ENCODE measurements at places on chromosomes 6 and 20.

- no peak for DNase-seq
Observed at GRCh38 chr6:11381801-11382513, 149.5 kb upstream of the NEDD9 start.

DNA sequence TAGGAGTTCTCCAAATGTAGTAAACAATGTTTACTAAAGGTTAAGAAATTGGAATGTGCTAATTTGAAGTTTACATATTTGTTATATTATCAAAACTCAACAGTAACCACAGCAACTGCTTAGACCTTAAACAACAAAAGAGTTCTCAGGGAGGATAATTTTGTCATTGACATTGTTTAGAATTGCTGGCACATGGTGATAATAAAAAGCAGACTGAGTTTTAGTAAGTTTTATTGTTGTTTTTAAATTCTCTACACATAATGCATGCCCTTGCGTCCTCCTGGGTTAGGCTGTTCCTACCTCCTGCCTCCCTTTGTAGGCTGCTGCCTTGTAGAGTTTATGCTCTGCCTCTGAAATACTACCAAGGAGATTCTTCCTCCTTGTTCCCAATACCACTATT is 28.7 kb downstream of the LAMA4 start:
- DNase-seq = no peak

- no peak for DNase-seq
Observed at GRCh38 chr6:130647246-130647645, 180.0 kb upstream of the SMLR1 start.

GRCh38 chr20:50062006-50062838 is 50.7 kb downstream of the UBE2V1 start:
- DNase-seq = no peak

- DNase-seq = peak; percentile 8
Observed at GRCh38 chr6:127539272-127539671, 20.1 kb upstream of the MTCL3 start.

DNA sequence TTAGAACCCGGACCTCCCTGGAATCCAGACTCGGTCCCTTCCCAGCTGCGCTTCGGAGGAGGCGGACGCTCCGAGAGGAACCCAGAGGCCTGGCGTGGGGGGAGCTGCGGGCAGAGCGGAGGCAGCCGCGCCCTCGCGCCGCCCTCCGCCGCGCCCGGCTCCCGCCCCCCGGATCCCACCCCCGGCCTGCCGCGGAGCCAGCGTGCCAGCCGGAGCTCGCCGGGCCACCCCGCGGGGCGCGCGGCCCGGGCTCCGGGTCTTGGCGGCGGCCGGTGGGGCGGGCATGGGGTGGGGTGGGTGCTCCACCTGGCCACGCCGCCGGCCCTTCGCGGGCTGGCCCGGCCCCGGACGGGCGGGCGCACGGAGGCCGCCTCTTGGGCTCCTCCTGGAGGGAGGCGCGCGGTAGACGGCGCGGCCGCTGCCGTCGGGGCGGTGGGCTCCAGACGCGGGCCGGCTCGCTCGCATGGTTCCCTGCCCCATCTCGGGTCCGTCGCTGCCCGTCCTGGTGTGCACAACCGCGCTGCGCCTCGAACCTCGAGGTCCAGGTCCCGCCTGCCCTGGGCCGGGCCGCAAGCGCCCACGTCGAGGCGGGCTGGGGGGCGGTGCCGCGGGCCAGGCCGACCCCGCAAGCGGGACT is 592 bp upstream of the CDYL start:
- DNase-seq = no peak

GRCh38 chr6:158522616-158523015 is 37.3 kb upstream of the TMEM181 start:
- no peak for DNase-seq

- no peak for DNase-seq
Observed at GRCh38 chr6:170188571-170189001, 102.3 kb downstream of the DLL1 start.

GRCh38 chr6:3460253-3460652 is 3.4 kb upstream of the SLC22A23 start:
- DNase-seq = no peak

DNA sequence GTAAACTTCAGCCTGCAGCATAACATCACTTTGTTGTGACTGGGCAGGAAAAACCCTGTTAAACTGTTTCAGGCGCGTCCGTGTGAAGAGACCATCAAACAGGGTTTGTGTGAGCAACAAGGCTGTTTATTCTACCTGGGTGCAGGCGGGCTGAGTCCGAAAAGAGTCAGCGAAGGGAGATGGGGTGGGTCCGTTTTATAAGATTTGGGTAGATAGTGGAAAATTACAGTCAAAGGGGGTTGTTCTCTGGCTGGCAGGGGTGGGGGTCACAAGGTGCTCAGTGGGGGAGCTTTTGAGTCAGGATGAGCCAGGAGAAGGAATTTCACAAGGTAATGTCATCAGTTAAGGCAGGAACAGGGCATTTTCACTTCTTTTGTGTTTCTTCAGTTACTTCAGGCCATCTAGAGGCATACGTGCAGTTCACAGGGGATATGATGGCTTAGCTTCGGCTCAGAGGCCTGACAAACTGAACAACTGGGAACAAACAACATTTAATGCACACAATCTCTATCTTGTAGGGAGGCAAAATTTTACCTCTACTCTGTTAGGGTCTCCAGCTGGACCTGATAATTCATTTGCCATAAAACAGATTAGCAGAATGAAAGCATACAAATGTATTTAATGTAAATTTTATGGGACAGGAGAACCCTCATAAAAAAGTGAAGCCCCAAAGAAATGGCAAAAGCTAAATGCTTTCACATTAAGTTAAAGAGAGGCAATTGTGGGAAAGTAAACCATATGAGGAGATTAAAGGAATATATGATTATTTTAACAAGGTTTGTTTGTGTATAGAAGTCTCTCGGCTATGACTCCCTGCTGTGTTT is 58.3 kb upstream of the HFE start:
- DNase-seq = no peak

DNA sequence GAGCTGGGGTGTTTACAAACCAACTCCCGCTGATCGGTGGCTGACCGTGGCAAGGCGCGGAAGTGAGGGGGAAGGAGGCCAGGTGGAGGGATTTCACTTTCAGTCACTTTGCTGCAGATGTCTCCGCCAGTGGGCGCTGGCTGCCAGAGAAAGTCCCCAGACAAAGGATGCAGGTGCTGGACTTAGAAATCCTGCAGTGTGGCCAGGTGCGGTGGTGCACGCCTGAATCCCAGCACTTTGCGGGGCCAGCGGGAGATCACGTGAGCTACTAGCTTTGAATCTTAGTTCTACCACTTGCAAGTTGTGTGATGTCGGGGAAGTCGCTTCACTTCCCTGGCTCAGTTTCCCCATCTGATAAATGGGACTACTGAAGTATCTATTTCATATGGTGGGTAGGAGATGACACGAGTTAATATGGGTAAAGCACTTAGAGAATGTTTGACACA is 180.4 kb downstream of the ZNF217 start:
- no peak for DNase-seq

GRCh38 chr20:63314015-63314471 is 21.1 kb downstream of the COL20A1 start:
- DNase-seq = no peak

GRCh38 chr20:54633374-54634355 is 158.3 kb downstream of the DOK5 start:
- no peak for DNase-seq

DNA sequence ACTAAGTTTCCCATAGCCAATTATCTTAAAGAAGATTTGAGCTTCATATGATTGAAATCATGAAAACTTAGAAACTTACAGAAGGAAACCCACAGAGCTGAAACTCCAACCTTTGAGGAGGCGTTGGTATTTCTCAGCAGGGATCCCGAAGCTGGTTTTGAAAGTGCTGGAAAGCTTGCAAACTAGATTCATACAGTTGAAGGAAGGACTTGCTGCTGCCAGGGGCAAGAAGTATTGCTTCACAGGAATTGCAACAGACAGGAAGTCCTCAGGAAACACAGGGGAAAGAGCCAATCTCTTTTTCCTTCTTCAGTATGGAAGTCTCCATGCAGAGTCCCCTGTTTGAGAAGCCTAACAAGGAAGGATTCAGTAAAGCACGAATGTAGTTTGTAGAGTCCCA is 419.7 kb downstream of the CD109 start:
- DNase-seq = no peak

GRCh38 chr6:3449750-3450305 is 7.0 kb downstream of the SLC22A23 start:
- DNase-seq = no peak

- DNase-seq = no peak
Observed at GRCh38 chr6:43904311-43905123, 134.5 kb downstream of the VEGFA start.

DNA sequence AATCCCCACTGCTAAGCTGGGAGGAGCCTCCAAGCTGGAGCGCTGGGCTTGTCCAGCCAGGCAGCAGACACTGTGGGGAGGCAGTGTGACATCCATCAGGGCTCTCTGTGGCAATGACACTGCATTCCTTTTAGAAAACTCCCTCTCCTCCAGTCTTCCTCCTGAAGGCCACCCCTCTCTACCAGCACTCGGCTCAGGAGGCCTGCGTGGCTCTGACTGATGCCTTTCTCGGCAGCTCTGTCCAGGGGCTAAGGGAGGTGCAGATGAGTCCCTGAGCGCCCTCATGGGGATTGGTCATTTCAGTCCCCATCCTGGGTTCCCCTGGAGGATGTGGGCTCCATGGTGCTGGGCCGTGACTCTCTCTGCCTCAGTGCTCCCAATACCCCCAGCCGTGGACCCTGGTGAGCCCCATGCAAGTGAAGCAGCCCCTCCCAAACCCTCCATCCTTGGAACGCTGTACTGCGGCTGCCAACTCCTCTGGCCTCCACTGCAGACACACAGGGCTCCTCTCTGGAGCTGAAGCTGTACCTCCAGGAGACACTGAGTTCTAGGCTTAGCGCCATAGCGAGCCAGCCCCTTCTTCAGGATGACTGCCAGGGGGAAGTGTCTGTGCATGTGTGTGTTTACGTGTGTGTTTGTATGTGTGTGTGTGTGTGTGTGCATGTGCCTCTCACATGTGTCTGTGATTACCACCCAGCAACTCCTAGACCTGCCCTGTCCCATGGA is 209.6 kb downstream of the ERMARD start:
- no peak for DNase-seq

GRCh38 chr6:29990931-29991330 is 48.6 kb downstream of the HLA-A start:
- no peak for DNase-seq

GRCh38 chr6:150261997-150262697 is 106.7 kb upstream of the IYD start:
- no peak for DNase-seq

GRCh38 chr6:145758113-145758512 is 22.8 kb upstream of the EPM2A start:
- DNase-seq = no peak

- no peak for DNase-seq
Observed at GRCh38 chr6:25179051-25179778, 100.0 kb upstream of the CARMIL1 start.

DNA sequence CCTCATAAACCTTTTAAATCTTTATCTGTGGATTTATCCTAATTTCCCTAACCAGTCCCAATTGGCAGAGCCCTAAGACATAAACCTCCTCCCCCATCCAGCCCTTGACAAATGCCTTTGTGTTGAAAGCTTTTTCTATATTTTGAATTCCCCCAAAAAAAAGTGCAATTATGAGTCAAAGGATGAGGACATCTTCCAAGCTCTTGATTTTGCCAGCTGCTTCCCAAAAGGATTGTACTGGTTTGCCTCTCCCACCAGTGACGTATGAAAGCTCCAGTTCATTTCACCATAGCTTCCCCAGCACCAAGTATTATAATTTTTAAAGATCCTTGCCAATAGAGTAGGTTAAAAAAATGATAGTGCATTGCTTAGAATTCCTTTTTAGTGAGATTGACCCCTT is 38.9 kb downstream of the SIRPA start:
- DNase-seq = no peak

DNA sequence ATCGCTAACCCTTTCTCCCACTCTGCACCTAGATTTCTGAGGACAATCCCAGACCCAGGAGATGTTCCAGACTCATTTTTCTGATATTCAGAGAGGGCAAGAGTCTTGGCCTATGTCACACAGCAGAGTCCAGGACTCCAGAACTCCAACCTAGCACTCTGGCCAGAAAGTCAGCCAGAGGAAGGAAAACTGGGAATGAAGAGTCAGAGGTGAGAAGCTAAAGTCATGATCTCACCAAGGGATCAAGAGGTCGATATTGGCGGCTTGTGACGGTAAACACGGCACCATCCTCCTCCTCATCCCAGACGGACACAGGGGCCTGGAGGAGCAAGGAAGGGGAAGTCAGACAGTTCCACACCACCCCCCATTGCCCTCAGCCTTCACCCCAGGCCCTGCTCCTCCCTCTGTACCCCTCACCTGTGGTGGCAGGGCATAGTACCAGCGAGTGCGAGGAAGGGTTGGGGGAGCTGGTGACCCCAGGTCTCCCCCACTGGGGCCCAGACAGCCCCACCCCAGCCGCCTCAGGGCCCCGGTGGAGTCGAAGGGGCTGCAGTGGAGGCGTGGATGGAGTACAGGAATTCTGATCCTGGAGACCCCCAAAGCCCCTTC is 1.8 kb downstream of the RGL2 start:
- no peak for DNase-seq

- no peak for DNase-seq
Observed at GRCh38 chr6:33918175-33918695, 114.4 kb upstream of the MLN start.

DNA sequence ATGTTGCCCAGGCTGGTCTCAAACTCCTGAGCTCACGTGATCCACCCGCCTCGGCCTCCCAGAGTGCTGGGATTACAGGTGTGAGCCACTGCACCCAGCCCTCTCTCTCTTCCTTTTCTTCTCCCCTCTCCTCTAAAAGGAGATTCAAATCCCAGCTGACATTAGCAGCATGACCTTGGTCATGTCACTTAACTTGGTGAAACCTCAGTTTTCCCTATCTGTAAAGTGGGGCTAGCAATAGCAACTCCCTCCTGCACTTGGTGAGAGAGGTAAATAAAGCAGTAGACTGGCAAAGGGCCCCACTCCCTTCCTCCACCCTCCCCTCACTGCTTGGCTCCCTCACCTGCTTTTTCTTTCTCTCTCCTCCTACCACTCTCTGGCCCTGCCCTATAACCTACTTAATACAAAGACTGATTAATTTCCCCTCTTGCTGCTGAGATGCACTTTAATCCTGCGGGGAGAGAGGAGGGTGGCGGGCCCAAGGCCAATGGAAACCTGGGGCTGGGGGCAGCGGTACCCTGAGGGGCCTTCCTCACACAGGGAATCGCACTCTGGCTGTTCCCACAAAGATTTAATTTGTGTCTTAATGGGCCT is 54.2 kb upstream of the ZFAND3 start:
- no peak for DNase-seq

GRCh38 chr20:37249304-37249703 is 12.3 kb downstream of the GHRH start:
- no peak for DNase-seq

DNA sequence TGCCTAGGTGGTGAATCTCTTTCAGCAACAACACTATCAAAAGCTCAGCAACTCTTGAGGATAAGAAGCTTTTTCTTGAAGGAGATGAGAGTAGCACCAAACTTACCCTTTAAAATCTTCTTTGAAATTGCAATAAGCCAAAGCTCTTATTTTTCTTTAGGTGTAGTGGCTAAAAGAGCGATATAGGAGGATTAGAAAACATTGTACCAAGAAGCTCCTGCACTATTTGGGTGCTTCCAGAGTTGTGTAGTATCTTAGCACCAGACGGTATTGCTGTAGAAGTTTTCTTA is 1.2 kb downstream of the FUT9 start:
- no peak for DNase-seq

GRCh38 chr6:149031859-149032598 is 285.2 kb downstream of the UST start:
- DNase-seq = no peak

Measured in DMS153 (cell line).